ENCODE measurements at places on chromosomes 7 and 10.

DNA sequence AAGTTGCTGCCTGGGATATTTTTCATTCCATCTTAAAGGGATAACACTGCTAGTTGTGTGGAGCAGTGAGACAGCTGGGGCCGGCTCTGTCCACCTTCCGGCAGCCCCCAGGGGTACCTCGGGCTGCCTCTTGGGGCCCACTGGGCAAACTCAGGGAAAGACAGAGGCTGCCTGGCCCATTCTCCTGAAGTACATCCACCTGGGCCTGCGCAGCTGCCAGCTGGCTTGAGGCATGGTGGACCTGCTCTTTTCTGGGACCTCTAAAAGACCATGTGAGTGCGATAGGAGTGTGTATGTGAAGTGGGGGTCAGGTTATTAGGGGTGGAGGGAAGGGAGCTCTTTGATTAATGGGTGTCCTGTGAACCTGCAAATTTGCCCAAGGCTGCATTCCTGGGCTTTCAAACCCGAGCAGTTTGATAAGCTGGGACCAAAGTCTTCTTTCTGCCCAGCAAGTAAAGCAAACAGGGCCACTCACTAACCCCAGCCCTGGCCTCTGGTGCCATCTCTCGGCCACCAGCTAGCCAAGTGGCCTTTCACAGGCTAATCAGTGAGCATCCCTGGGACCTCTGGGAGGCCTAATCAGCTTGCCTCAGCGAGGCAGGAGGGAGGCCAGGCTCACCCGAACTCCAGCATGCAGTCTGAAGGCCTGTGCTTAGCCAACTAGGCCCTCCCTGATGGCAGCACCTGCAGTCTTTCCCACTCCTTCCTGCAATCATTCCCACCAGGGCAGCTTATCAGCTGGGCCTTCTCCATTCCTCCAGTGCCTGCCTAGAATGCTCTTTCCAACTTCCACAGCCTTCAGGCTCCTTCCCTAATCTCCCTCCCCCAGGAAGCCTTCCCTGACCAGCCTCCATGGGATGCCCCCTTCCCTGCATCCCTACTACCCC is 954.7 kb upstream of the ZNF722 start:
- no peak for DNase-seq

DNA sequence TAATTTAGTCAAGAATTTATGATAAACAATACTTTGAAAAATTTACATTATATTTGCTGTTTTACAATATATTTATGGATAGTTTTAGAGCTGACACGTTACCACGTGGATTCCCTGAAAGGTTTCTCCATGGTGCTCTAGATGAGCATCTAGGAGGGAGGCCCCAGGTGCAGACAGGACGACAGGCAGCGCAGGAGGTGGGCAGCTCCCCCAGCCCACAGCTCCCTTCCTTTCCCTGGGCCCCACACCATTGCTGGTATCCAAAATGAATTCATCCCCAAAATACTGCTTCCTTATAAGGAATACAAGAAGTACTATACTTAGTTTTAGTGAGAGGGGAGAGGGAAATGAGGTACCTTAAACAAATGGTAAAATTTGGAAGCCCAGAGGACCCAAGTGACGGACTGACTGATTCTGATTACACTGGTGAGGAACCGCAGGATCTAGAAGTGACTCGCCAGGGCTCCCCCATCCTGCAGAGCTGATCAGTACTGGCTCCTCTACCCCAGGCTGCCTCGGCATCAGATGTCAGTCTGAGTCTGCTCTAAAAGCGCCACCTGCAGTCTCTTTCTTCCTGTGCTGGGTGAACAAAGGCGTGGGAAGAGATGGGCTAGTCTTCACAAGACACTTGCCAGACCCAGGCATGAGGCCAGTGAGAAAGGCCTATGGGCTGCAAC is 89.2 kb downstream of the DLG5 start:
- peak; percentile 42 for DNase-seq

DNA sequence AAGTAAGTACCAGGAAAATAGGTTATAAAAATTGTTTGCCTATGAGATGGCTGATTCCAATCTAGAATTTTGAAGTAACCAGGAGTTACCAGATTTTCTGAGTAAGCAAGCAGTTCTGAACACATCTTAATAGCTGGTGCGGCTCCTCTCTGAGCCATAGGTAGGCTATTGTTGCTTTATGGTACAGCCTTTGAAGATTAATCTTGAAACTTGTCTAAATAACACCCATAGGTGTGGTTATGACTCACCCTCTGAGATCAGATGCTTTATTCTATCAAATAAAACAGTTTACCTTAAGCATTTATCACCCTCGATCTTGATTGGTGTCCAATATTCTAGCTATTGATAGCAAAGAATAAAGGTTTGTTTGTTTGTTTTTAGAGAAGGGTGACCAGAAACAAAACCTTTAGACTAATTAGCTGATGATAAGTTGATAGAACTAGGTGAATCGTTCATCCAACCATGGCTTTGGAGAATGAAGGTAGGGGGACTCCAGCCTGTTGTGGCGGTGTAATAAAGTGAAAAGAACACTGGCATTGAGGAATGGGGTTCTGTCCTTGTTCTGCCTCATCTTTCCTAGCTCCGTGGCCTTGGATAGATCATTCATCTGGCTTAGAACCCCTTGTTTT is 72.2 kb downstream of the VTI1A start:
- DNase-seq, result no peak

DNA sequence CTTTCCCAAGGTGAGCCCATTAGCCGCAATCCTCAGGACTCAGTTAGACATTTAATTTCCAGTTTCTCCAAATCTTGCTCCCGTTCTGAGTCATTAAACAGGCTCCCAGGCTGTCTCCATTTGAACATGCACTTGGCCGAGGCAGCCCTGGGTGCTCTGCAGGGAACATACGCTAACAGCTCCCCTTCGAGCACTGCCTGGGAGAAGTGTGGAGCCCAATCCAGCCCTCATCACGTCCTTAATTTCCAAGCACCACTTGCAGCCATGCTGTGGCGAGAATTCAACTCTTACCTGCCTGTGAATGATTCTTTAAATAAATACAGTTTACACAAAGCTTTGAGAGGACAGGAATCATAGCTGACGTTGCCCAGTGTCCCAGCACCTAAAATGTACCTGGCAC is 218.2 kb downstream of the CCSER2 start:
- DNase-seq, result no peak

- DNase-seq, result no peak
These were observed 245.2 kb downstream of the ABCA13 start for GRCh38 chr7:48416327-48416908.

- DNase-seq, result peak; percentile 66
These were observed 36.0 kb downstream of the KIAA1549 start for GRCh38 chr7:138945154-138945553.

GRCh38 chr7:144086730-144087129 is 652 bp downstream of the OR2A12 start:
- no peak for DNase-seq

GRCh38 chr7:138755331-138755747 is 42.5 kb upstream of the TMEM213 start:
- no peak for DNase-seq

DNA sequence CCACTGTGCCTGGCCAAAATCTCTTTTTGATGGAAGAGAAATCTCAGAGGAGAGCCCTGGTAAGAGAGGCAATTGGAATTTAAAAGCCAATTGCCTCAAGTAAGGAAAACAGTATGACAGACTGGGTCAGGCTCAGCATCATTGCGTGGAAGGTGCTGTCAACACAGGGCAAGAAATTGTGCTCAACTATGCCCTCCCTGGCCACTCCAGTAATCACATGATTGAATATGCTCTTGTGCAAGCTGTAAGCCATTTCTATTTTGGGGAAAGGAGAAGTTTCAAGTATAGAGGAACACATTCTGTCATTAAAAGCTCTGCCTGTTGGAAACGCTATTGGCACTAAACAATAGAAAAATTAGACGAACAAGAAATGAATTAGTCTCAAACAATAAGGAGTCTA is 1127.7 kb downstream of the REEP3 start:
- peak; percentile 8 for DNase-seq

- DNase-seq, result no peak
These were observed 365.9 kb downstream of the CRPPA start for GRCh38 chr7:16055263-16055976.

- DNase-seq, result peak; percentile 36
These were observed 28.2 kb downstream of the MTERF1 start for GRCh38 chr7:91852263-91852741.

DNA sequence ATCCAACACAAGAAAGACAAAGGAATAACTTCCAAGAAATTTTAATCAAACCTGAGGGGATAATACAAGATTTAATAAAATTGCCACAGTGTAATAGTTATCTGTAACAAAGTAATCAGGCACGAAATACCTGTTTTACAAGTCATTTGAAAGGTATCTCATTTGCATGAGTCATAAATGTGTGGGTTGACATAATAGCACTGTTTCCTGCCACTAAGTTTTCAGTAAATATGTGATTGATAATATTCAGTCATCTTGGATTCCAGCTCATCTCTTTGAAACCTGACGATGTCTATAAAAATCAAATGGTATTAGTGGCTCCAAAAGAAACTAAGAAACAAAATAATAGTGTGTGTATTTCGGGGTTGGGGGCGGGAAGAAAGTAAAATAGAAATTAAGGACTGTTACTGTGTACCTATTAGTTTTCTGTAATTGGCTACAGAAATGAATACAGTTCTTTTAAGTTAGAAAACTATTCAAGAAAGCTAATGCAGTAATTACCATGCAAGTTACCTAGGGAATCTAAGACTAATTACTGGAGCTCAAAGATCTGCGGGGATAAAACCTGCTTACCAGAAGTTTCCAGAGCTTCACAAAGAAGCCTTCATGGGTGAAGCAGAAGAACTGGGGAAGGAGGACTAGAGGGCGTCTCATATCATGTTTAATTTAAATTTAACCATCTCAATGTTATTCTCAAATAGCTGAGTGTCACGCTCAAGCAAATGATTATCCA is 100.7 kb downstream of the ST8SIA6 start:
- no peak for DNase-seq
